ENCODE measurements at places on chromosomes 6 and 20.

DNA sequence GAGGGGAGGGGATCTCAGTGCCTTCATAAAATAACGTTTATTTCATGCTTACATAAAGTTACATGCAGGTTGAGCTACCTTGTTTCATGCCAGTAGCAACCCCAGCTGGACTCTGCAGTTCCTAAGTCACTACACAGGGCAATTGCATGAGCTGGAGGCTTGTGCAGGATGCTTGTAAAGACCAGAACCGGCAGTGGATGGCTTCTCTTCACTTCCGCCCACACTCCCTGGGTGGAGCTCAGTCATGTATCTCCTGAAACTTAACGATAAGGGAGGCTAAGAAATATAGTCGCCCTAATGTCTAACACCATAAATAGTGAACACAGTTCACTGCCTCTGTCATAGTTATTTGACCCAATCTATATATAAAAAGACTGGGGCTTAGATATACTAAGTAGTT is 99.4 kb upstream of the RAB32 start:
- no peak for DNase-seq

DNA sequence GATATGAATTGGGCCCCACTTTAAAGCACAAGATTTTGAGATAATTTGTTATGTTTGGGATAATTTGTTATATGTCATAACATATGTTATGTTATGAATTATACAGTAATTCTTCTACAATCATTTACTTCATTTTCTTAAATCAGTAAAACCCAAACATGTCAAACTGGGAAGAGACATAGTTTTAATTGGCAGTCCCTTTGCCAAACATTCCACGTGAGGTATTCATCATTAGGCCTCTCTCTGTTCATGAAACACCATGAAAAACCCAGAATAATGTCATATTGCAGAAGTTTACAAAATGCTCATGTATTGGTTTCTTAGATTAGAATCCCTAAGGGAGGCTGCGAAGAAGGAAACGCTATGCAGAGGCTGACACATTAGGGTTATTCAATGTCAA is 89.4 kb upstream of the PDE10A start:
- DNase-seq = no peak

DNA sequence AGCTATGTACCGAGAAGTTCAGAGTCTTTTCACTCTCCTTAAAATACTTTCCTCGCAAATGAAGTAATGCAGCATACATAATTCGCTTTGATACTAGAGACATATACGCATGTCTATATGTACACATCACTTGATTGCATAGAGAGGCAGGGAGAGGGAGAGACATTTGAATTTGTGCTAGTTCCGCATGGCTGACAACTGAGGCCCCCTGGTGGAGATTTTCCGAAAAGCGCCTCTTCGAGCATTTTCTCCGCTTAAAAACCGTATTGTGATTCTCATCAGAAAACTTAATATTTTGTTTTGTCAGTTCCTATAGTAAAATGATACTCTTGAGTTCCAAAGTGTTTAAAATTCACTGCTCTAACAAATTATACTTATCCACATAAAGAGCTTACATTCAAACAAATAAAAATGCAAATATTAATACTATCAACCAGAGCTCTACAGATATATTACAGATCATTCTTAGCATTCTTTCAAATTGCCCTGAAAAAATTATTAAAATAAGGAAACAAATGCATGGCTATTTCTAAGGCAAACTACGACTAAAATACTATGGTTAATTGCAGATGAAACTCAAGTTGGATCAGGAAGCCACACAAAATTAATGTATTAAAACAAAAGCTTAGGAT is 637 bp downstream of the MYLK4 start:
- DNase-seq = peak; percentile 5

DNA sequence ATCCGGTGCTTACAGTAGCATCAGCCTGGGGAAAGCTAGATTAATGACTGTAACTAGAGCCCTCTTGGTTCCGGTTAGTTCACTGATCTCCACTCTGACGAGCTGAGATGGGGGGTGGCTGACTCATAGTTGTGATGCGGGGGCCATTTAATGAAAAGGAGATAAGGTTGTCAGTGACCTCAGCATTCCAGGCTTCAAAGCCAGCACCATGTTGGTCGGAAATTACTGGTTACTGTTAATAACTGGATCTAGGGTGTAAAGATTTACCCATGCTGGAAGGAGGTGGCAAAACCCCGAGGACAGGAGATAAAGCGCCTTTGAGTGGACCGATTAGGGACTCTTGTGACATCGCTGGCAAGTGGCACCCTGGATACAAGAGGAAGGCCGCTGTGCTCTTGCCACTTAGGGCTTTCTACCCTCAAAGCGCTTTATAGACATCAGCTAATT is 21.1 kb downstream of the FOXC1 start:
- DNase-seq = no peak

DNA sequence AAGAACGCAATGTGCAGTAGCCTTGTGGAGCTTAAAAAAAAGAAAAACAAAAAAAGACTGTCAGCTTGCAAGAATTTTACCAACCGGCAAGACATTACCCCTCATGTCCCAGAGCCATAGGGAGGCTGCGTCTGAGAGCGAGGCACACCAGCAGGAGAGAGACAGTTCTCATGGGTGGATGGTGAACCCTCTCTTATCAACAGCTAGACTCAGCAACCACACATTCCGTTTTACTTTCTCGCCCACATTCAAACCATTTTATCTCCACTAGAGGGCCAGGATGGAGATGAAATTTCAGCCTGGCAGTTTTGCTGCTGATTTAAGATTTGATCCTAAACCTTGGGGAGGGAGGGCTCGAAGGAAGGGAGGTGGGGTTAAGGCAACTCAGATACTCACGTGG is 247.0 kb downstream of the ATXN1 start:
- no peak for DNase-seq
